Natural killer cell treated with Interleukin-12 subunit alpha and Interleukin-12 subunit beta and Interleukin-15 and Interleukin-18, amount 100 ng/mL, for 72 hours (primary cell): ENCODE measurements at places on chromosomes 4 and X. TPM values are rescaled to one million over a fixed set of nuclear protein-coding genes. Genes with fewer than 3 reads are reported as not detected.
A peak's percentile ranks its signal among the peaks of the same experiment; 100 is the strongest.

DNA sequence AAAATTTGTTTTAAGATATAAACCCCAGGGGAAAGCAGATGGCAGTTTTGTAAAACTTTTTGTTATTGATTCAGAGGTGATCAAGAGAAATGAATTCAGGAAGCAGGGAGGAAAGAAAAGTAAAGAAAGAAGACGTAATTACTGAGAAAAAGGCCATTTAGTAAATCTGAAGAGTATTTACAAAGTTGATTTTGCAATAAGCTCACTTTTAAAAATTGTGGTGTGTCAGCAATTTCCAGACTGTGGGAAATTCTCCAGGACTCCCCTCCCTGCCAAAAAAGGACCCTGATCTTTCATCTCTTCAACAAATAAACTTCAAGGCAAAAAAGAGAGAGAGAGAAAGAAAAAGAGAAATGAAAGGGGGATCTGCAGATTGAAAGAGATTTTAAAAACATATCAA, 36.6 kb downstream of the PCYT1B start:
- H3K36me3 ChIP-seq = no peaks in the 10 kb centered on the region
- no peak for DNase-seq
- no peak overlapping the region for H3K4me3 ChIP-seq

The TMSB15A gene
- not detected for total RNA-seq

GRCh38 chr4:83371936-83372335, 37.3 kb upstream of the HPSE start:
- peaks cover 7% of the 10 kb centered on the region for H3K4me1 ChIP-seq
- H3K4me3 ChIP-seq = no peak overlapping the region
- H3K27ac ChIP-seq = no peak overlapping the region
- peaks cover 9% of the 10 kb centered on the region for H3K36me3 ChIP-seq
- H3K27me3 ChIP-seq = peaks cover 13% of the 10 kb centered on the region

GRCh38 chr4:10273030-10273429, 156.4 kb upstream of the WDR1 start:
- H3K36me3 ChIP-seq = no peaks in the 10 kb centered on the region
- peaks cover 26% of the 10 kb centered on the region for H3K27me3 ChIP-seq
- DNase-seq = no peak

The TRPC5OS gene
- not detected for total RNA-seq

The MAGEA11 gene
- total RNA-seq = not detected

- no peaks in the 10 kb centered on the region for H3K4me1 ChIP-seq
- H3K36me3 ChIP-seq = no peaks in the 10 kb centered on the region
- H3K4me3 ChIP-seq = no peak overlapping the region
- DNase-seq = no peak
- H3K27me3 ChIP-seq = no peaks in the 10 kb centered on the region
These were observed 37.3 kb downstream of the SLIT2 start for GRCh38 chr4:20288846-20289512.

The DUSP9 gene
- not detected for total RNA-seq

DNA sequence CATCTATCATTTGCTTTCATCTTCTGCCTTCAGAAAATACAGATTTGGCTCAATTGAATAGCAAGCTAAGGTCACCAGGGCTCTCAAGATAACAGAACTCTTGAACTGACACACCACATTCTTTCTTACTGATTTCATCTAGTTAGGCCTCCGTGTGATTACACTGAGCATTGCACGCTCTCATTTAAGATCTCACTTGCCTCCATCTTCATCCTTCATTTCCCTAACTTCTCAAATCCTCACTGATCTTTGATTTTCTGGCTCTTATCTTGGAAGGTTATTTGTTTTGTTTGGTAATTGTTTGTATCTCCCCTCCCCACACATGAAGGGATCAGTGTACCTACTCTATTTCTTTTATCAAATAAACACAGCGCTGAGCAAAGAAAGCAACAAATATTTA, 47.7 kb downstream of the MANBA start:
- no peaks in the 10 kb centered on the region for H3K27me3 ChIP-seq
- H3K36me3 ChIP-seq = peaks cover 2% of the 10 kb centered on the region
- peaks cover 8% of the 10 kb centered on the region for H3K4me1 ChIP-seq
- H3K27ac ChIP-seq = no peak overlapping the region

The HSD17B13 gene
- total RNA-seq = 0.12 TPM

DNA sequence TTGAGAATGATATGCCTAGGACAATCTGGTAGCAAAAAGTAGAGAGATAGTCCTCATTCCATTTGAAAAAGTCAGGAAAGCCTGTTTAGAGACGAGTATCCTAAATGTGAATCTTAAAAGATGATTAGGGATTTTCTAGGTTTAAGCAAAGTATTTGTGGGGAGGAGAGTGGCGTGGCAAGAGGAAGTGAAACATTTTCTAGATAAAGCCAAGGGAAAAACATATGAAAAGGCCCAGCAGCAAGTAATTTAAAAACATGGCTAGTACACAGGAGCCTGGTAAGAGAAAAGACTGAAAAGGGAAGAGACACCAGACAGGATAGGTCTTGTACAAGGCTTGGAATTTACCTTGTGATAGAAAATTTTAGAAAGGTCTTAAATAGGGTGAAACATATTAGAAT, 45.9 kb downstream of the CORIN start:
- no peak overlapping the region for H3K4me3 ChIP-seq
- peaks cover 33% of the 10 kb centered on the region for H3K27me3 ChIP-seq
- no peaks in the 10 kb centered on the region for H3K36me3 ChIP-seq
- DNase-seq = no peak
- H3K27ac ChIP-seq = no peak overlapping the region

The SLC6A14 gene
- not detected for total RNA-seq

DNA sequence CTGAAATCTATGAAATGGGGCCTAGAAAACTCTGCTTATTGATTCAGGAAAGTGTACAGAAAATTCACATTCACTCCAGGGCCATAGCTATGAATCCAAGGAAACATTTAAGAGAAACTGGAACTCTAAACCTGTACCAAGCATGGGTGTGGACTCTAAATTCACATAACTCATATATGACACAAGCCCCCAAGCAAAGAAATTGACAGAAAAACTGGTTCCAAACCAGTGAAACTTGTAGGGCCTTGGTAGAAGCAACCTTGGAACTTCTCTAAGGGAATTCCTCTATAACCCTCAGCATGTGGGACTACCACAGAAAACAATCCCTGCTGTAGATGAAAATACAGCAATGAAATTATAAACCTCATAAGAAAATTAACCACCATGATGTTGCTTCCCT, 106.6 kb upstream of the NRK start:
- no peaks in the 10 kb centered on the region for H3K36me3 ChIP-seq
- DNase-seq = no peak
- H3K4me3 ChIP-seq = no peak overlapping the region
- no peaks in the 10 kb centered on the region for H3K27me3 ChIP-seq
- no peaks in the 10 kb centered on the region for H3K4me1 ChIP-seq

The GATB gene
- 18.4 TPM for total RNA-seq

- H3K27ac ChIP-seq = no peak overlapping the region
- peaks cover 15% of the 10 kb centered on the region for H3K4me1 ChIP-seq
- no peaks in the 10 kb centered on the region for H3K36me3 ChIP-seq
- no peaks in the 10 kb centered on the region for H3K27me3 ChIP-seq
These were observed 31.0 kb upstream of the STX18 start for GRCh38 chr4:4572821-4573220.

The SH2D1A gene
- total RNA-seq = 76.1 TPM

DNA sequence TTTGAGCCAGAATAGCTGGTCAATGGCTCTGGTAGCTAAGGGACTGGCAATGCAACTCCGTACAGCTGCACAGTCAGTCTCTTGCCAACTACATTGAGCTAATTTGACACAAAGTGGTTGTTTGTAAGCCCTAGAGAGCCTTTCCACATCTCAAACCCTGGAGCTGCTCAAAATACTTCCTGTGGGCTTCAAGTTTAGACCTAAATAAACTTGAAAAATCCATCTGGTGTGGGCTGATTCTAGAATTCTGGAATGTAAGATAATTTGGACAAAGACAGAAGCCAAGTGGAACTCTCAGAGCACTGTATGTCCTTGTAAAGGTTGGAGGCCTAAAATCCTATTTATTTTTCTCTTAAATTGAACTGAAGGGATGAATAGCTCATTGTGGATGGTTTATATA, 380.8 kb downstream of the SPRY1 start:
- DNase-seq = no peak
- H3K27ac ChIP-seq = no peak overlapping the region
- H3K4me3 ChIP-seq = no peak overlapping the region
- peaks cover 2% of the 10 kb centered on the region for H3K4me1 ChIP-seq
- H3K27me3 ChIP-seq = peaks cover 6% of the 10 kb centered on the region

The ABCG2 gene
- total RNA-seq = 0.48 TPM

DNA sequence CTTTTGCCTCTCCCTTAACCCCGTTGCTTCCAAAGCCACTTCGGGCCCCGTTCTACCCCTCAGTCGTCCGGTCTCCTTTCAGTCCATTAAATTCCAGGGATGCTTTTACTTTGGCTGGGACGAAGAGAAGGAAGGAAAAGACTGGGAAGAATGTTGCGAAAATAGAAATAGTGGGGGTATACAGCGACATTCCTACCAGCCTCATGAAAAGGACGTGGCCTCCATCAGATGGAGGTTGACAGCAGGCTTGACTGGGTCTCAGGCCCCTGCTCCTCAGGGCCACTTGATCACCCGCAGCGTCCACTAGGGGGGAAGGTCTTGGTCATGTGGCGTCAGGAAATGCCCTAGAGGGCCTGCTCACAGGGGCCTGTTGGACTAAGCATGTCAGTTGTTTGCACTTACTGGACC, 657 bp upstream of the ANKRD50 start:
- H3K4me3 ChIP-seq = peak overlapping the region; percentile 87
- no peaks in the 10 kb centered on the region for H3K36me3 ChIP-seq
- DNase-seq = no peak
- peaks cover 11% of the 10 kb centered on the region for H3K4me1 ChIP-seq

GRCh38 chr4:163548481-163549243, 54.2 kb downstream of the TMA16 start:
- H3K4me1 ChIP-seq = no peaks in the 10 kb centered on the region
- H3K36me3 ChIP-seq = no peaks in the 10 kb centered on the region

The HSFX3 gene
- total RNA-seq = not detected

The SPANXN3 gene
- not detected for total RNA-seq

DNA sequence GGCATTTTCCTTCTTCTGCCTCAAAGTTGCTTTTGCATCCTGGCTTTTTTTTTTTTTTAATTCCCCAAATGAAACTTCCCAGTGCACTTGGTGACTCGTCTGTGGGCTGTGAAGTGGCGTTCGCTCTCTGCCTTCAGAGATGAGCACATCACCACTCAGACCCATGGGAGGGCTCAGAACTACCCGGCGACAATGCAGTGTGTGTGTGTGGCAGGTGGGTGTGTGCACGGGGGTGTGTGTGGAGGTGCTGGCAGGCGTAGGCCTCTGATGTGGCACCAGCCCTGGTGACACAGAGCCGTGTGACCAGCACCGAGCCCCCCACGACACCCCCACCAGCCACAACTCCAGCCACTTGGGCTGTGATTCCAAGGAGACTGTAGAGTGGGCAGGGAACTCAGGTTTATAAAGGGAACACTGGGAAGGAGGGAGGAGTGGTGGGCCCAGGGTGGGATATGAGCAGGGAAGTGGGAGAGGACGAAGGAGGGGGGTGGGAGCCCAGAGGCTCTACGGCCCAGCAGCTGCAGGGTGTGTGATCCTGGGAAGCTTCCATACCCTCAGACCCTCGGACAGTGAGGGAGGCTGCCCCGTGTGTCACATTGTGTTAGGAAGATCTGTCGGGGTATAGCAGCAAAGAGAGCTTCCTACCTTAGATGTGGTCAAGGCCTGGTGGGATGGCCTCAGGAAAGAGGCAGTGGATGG, 6.0 kb upstream of the WFS1 start:
- H3K36me3 ChIP-seq = no peaks in the 10 kb centered on the region
- no peak overlapping the region for H3K27ac ChIP-seq
- H3K4me3 ChIP-seq = no peak overlapping the region
- no peak for DNase-seq

The ADH1A gene
- not detected for total RNA-seq

The HNRNPDL gene
- total RNA-seq = 226 TPM

- peaks cover 4% of the 10 kb centered on the region for H3K27me3 ChIP-seq
- no peak for DNase-seq
- no peak overlapping the region for H3K4me3 ChIP-seq
- H3K27ac ChIP-seq = no peak overlapping the region
- no peaks in the 10 kb centered on the region for H3K4me1 ChIP-seq
These were observed 13.6 kb downstream of the EREG start for GRCh38 chr4:74378573-74378972.

DNA sequence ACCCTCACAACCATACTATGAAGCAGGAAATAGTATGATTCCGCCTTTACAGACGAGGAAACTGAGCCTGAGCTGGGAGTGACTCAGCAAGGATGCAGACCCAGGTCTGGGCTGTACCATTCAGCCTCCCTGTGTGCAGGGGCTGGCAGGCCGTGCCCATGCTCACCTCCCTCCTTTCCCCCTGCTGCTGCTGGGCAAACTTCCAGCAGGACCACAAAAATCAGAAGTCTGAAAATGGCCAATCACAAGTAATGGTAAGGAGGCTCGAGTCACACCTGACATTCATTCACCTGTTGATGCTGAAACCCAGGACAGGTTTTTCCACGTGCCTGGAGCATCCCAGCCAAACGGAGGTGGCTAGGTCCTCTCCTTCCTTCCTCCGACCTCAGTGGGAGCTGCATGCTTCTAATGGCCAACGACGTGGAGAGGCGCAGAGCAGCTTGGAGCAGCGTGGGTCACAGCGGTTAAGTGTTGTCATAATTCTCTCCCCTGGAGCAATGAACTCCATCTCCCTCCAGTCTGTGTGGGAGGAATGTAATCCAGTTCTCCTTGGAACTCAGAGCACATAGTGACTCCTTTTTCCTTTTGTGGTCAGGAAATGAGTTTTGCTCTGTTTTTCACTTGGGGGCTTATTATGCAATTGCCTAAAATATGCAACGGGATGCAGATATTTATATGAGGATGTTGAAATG, 371.7 kb downstream of the BCOR start:
- no peak overlapping the region for H3K27ac ChIP-seq
- H3K27me3 ChIP-seq = peaks cover 32% of the 10 kb centered on the region
- peaks cover 4% of the 10 kb centered on the region for H3K4me1 ChIP-seq

GRCh38 chr4:6277935-6278800, 8.5 kb downstream of the WFS1 start:
- H3K4me3 ChIP-seq = peak overlapping the region; percentile 21
- H3K27ac ChIP-seq = peak overlapping the region; percentile 41
- H3K36me3 ChIP-seq = no peaks in the 10 kb centered on the region
- H3K4me1 ChIP-seq = peaks cover 8% of the 10 kb centered on the region
- H3K27me3 ChIP-seq = peaks cover 5% of the 10 kb centered on the region

GRCh38 chrX:29728639-29729038, 486.7 kb upstream of the MAGEB2 start:
- H3K27ac ChIP-seq = no peak overlapping the region
- no peak for DNase-seq
- no peaks in the 10 kb centered on the region for H3K36me3 ChIP-seq
- no peaks in the 10 kb centered on the region for H3K4me1 ChIP-seq
- no peak overlapping the region for H3K4me3 ChIP-seq

The CSAG2 gene
- not detected for total RNA-seq

GRCh38 chr4:14221176-14221575, 593.7 kb upstream of the BOD1L1 start:
- H3K27ac ChIP-seq = no peak overlapping the region
- no peak for DNase-seq
- H3K4me3 ChIP-seq = no peak overlapping the region
- H3K27me3 ChIP-seq = no peaks in the 10 kb centered on the region
